ENCODE measurements at places on chromosomes 6 and 20.

GRCh38 chr6:39389484-39389767 lies 66.9 kb upstream of the KCNK16 start:
- DNase-seq: no peak

DNA sequence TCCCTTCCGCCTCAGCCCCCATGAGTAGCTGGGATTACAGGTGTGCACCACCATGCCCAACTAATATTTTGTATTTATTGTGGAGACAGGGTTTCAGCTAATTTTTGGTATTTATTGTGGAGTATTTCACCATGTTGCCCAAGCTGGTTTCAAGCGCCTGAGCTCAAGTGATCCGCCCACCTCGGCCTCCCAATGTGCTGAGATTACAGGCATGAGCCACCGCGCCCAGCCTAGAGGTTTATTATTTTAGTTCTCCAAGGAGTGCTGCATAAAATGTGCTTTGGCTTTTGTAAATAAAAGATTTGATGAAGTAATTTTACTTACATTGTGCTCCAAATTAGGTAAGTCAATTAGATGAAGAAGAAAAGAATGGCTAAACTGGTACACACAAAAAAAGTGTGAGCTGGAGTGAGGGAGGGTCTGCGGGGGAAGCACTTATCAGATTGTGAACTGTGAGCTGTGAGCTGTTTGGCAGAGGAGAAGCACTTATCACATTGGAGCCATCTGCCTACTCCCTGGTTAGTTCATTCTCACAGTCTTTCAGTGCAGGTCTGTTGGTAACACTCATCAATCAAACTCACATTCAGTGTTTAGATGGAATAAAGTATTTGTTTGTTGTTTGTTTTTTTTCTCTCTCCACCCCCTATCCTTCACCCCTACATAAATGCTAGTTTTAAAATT lies 398.0 kb downstream of the EPHA7 start:
- no peak for DNase-seq

- no peak for DNase-seq
Observed at GRCh38 chr6:108492131-108492766, 68.5 kb upstream of the FOXO3 start.

- no peak for DNase-seq
Observed at GRCh38 chr20:48302149-48302548, 516.9 kb upstream of the SULF2 start.

GRCh38 chr6:53811082-53811481 lies 16.3 kb downstream of the LRRC1 start:
- DNase-seq: no peak

DNA sequence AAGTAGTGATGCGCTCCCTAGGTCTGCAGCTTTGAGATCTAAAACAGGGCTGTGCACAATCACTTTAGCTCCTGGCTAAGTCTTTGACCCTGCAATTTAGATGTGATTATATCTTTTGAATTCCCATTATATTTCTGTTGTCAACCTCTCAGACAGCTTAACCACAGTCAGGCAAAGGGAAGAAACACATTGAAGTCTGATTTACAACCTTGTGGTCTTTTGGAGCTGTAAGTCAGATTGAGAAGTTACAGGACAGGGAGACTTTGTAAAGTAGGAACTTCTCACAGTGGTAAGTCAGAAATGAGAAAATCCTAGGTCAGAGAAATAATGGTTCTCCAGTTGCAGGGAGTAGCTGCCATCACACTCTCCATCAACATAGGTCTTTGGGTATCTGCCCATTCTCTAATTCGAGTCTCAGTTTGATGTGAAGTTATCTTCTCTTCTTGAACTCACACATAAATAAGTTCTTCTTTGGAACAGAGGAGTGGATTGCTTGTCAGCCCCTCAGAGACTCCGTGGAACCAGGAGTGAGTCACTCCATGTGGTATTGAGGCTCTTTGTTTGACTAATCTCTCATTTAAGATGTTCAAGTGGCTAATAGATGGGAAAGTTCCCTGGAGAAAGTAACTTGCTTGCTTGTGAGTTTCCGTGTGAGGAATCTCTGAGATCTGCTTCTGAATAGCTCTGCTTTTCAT lies 35.0 kb upstream of the SGK1 start:
- no peak for DNase-seq

GRCh38 chr20:35224536-35224935 lies 2.0 kb upstream of the MMP24 start:
- DNase-seq: no peak

- DNase-seq: no peak
Observed at GRCh38 chr6:36127462-36128016, 2.8 kb upstream of the MAPK13 start.

- DNase-seq: no peak
Observed at GRCh38 chr20:46139266-46139889, 21.3 kb downstream of the CD40 start.

- no peak for DNase-seq
Observed at GRCh38 chr6:42095776-42096541, 45.6 kb downstream of the TAF8 start.

- no peak for DNase-seq
Observed at GRCh38 chr20:24935766-24936525, 13.1 kb upstream of the CST7 start.

DNA sequence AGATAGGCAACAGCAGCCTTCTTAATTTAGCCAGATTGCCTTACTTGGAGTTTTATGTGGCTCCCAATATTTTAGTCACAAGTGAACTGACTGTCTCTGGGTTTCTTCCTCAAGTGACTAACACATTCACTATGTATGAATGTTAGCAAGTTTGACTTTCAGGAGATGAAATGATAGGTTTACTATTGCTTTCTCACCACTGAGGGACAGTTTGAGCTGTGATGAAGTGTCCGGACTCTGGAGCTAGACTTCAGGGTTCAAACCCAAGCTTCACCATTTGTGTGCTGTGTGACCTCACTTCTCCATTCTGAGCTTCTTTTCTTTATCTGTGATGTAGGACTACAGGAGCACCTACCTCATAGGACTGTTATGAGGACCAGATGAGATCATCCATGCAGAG lies 8.2 kb downstream of the DHX35 start:
- DNase-seq: no peak

GRCh38 chr6:106446983-106447382 lies 86.5 kb downstream of the CRYBG1 start:
- DNase-seq: no peak

- DNase-seq: no peak
Observed at GRCh38 chr6:19052219-19052618, 665.1 kb downstream of the RNF144B start.

DNA sequence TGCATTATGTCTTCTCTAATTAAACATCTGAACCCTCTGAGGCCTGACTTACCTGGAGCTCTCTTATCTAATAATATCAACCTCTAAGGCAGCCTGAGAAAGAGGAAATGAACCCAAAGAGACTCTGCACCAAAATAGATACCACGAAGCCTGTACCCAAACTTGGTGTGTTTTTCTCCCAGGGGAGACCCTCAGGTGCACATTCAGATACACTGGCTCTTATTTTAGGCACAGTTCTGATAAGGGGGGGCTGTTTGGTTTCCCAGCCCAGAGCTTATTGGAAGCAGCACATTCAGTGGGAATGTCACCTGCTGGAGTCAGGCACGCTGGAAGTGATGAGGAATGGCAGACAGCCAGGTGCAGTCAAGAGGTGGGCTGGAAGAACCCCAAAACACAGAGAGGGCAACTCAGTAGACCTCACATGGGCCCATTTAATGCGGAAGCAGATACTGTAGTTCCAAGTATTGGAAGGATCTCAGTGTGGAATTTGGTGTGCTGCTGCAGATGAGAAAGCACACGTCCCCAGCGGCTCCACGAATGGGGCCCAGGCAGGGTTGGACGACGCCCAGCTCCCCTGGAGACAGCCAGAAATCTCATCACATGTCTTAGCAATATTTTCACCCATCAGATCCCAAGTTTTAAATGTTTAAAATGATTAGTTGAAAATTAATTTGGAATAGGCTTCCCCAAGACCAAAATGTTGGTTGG lies 9.7 kb upstream of the CCR6 start:
- DNase-seq: no peak

DNA sequence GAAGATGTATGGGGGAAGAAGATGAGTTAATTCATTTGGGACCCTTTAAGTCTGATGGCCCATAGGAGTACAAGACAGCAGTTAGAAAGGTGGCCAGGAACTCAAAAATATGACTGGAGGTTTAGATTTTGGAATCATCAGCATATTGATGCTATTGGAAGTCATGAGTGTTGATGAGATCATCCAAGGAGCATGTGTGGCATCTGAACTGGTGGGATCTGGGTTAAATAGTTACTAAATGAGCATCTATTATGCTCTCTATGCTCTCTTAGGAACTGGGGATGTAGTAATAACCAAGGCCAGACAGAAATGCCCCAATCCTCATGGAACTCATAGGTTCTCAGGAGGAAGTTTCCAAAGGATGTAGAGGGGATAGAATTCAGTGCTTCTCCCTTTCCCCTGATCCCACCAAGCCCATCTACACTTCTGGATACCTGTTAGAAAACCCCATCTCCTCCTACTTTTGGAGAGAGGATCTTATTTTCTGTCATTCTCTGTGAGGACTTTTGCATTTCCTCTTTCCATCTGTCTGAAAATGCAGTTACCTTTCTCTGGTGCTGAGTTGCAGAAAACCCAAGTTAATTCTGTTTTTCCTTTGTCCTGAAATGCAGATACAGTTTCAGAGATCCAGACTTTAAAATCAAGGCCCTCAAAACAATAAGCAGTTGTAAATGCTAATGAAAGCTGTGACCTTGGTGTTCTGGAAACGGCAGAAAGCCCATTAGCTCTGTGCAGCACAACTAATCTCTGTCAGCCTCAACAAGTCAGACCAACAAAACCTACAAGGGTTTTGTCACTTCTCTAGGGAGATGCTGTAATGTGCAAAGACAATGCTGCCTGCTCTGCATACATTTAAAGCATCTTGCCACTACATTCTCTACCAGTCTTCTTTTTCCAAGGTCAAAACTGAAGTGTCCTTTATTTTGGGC lies 65.8 kb downstream of the TBC1D7 start:
- DNase-seq: no peak

DNA sequence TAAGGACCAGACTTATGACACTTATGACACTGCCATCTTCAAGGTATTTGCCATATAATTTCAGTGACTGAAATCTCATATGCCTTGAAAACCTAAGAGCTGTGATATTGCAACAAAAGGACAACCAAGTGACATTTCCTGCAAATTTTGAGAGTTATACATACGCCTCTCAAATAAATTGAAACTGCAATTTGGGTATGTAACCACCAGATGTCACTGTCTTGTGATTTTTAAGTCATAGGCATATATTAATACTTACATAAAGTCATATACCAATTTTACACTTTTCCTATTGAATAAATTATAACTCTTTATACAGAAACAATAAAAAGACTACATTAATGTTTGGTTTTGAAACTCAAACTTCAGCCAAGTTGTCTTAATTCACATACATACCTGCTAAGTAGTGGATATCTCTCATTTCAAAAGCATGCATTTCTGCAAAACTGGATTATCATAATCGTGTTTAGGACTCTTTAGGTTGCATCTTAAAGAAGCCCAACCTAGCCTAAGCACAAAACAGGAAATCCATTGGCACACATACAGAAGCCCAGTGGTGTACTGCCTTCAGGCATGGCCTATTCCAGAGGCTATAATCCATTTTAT lies 180.2 kb downstream of the PACRG start:
- no peak for DNase-seq

- no peak for DNase-seq
Observed at GRCh38 chr6:105120570-105120969, 59.2 kb downstream of the POPDC3 start.

DNA sequence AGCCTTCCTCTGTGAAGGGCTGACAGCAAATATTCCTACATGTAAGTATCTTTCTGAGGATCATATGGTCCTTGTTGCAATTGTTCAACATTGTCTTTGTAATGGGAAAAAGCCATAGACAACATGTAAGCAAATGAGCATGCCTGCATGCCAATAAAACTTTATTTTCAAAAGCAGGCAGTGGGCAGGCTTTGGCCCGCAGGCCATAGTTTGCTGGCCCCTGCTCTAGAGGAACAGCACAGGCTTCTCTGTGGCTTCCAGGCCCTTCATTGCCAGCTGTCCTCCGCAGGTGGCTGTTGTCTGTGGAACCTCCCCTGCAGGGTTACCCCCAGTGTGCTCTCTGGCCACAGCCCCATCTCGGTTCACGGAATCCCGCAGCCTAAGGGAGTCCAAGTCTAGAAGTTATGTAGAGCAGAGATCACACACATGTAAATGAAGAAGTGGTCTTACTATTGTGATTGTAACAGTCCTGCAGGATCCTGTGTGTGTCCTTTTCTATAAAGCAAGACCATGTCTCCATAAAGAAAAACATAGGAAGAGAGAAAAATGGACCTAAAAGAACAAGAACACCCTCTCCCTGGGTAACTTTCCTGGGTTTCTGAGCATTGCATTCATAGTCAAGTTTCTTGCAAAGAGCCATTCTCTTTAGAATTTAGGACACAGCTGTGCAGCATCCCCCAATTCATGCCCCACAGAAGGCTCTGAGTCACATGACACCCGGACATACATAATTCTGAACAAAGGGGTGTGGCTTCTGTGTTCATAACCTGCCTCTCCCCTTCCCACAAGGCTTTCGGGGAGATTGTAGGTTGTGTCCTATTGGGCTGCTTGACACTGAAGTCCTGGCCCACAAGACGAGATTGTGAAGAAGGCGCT lies 10.0 kb downstream of the UNC93A start:
- no peak for DNase-seq

GRCh38 chr6:52540286-52540902 lies 36.5 kb downstream of the TRAM2 start:
- DNase-seq: no peak

DNA sequence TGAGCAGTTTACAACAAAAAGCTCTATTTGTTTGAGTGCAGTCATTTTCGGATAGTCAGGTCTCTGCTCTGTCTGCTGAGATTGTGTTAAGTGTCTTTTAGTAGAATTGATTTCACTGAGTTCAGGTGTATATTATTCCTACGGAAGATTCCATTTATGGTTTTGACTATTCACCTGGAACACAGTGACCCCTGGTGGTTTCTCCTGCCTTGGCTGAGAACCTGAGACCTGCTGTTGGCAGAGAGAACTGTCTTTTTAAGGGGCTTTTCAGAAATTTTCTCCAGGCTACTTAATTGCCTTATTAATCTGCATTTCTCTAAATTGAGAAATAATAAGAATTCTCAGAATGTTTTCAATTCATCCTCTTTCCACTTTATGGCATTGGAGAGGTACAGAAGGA lies 508.0 kb downstream of the TBC1D32 start:
- peak; percentile 28 for DNase-seq

GRCh38 chr6:154197196-154197860 lies 158.3 kb downstream of the OPRM1 start:
- DNase-seq: no peak

DNA sequence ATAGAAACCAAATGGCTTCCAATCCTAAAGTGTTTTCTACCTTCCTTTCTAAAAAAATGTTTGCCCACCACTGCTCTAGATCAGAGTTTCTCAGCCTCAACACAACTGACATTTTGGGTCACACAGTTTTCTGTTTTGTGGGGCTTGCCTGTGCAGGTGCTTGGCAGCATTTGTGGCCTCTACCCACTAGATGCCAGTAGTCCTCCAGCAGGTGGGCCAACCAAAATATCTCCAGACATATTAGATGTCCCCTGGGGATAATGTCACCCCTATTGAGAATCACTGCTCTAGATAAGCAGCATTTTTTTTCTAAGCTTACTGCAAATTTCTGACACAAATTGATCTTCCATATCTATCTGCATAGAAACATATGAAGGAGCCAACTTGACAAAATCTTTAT lies 26.3 kb upstream of the EPM2A start:
- DNase-seq: no peak
